Activated T-helper 1 cell treated with anti-CD3 and anti-CD28 coated beads, Interleukin-2, amount 50 U/mL, for 16 hours (primary cell): ENCODE measurements at places on chromosomes 5 and 9.

GRCh38 chr9:6787793-6788161 is 30.0 kb downstream of the KDM4C start:
- no peak for DNase-seq

DNA sequence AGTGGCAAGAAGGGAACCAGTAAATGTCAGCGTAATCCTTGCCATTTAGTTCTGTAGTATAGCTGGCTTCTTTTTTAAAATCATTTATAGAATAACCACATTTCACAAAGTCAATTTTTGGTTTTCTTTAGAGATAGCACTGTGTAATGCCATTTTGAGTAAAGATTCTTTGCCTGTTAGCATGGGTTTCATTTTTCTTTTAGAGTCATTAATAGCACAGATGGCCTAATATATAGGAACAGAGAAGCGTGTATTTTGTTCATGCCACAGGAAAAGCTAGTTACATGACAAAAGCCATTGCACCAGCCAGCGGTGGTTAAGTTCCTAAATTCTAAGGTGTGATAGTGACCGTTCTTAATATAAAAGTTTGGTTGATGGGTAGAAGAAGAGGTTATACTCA is 1363.9 kb downstream of the MAT2B start:
- DNase-seq = no peak

- no peak for DNase-seq
These were observed 6.8 kb upstream of the SH3TC2 start for GRCh38 chr5:149069711-149070110.

- no peak for DNase-seq
These were observed 114.4 kb downstream of the TENT4A start for GRCh38 chr5:6827526-6828219.

- DNase-seq = peak; percentile 56
These were observed 13.8 kb downstream of the TSPAN17 start for GRCh38 chr5:176660860-176661641.

- no peak for DNase-seq
These were observed 37.0 kb downstream of the DMRTA1 start for GRCh38 chr9:22483528-22484070.
